ENCODE measurements at places on chromosomes 12 and 14. TPM values are rescaled to one million over a fixed set of nuclear protein-coding genes. Genes with fewer than 3 reads are reported as not detected.

The KRT2 gene
- not detected for total RNA-seq

The KRT73 gene
- total RNA-seq: not detected

The C12orf60 gene
- total RNA-seq: 1.2 TPM

The AMN gene
- total RNA-seq: 0.20 TPM

The DPPA3 gene
- not detected for total RNA-seq

The C14orf39 gene
- total RNA-seq: not detected

The DICER1 gene
- 24.6 TPM for total RNA-seq

The RPGRIP1 gene
- total RNA-seq: 0.20 TPM

The CEP170B gene
- 5.0 TPM for total RNA-seq

The OAS2 gene
- total RNA-seq: 0.60 TPM

The SYT1 gene
- total RNA-seq: 2.0 TPM

The GALNT16 gene
- under 0.01 TPM for total RNA-seq

The IL26 gene
- total RNA-seq: not detected

The CISTR gene
- total RNA-seq: not detected

The PLEKHD1 gene
- not detected for total RNA-seq

The KRT80 gene
- 0.65 TPM for total RNA-seq

The TPPP2 gene
- not detected for total RNA-seq

The MYL2 gene
- total RNA-seq: 0.65 TPM

The ARL6IP4 gene
- total RNA-seq: 160 TPM

The AKAP6 gene
- 0.20 TPM for total RNA-seq

The FOXM1 gene
- total RNA-seq: 1.6 TPM

The UNC79 gene
- under 0.01 TPM for total RNA-seq

The SLC5A8 gene
- total RNA-seq: under 0.01 TPM

The LRFN5 gene
- not detected for total RNA-seq

The B4GALNT3 gene
- not detected for total RNA-seq

The TAS2R42 gene
- total RNA-seq: not detected

The CLEC4C gene
- not detected for total RNA-seq

The PARP11 gene
- 6.5 TPM for total RNA-seq

The LTBP2 gene
- 6.2 TPM for total RNA-seq

The ADAMTS20 gene
- total RNA-seq: not detected

The THTPA gene
- 5.7 TPM for total RNA-seq

The SSTR1 gene
- under 0.01 TPM for total RNA-seq

The B4GALNT1 gene
- not detected for total RNA-seq

The SERPINA3 gene
- under 0.01 TPM for total RNA-seq

The FOXN4 gene
- total RNA-seq: not detected

The CLEC6A gene
- total RNA-seq: not detected

The TRIM9 gene
- under 0.01 TPM for total RNA-seq
